ENCODE measurements at places on chromosomes 3 and 15. TPM values are rescaled to one million over a fixed set of nuclear protein-coding genes. Genes with fewer than 3 reads are reported as not detected.

DNA sequence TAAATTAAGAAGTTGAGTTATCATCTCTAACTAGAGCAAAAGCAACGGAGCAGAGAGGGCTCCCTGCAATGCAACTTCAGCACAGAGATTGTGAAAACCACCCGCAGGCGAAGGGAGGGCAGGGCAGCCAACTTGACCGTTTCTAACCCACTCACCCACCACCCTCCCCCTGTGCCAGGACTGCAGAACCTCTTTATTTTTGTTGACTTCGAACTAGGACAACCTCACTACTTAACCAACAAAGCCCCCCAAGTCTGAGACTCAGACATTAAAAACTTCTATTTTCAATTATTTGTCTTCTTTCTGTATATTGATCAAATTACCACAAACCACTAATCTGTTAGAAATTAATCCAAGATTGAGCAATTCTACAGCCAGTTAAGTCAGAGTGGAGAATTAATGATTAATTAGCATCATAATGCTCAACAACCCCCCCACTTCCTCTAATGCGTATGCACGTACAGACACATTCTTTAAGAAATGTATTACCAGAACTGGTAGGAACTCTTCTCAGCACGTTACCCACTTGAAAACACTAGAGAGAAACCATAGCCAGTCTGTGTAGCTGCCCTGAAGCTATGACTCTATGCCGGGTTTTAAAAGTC is 2.0 kb downstream of the MGLL start:
- no peak overlapping the region for H3K4me3 ChIP-seq
- H3K27me3 ChIP-seq: peaks cover 41% of the 10 kb centered on the region
- no peaks in the 10 kb centered on the region for H3K36me3 ChIP-seq
- no peak for DNase-seq
- no peaks in the 10 kb centered on the region for H3K4me1 ChIP-seq

DNA sequence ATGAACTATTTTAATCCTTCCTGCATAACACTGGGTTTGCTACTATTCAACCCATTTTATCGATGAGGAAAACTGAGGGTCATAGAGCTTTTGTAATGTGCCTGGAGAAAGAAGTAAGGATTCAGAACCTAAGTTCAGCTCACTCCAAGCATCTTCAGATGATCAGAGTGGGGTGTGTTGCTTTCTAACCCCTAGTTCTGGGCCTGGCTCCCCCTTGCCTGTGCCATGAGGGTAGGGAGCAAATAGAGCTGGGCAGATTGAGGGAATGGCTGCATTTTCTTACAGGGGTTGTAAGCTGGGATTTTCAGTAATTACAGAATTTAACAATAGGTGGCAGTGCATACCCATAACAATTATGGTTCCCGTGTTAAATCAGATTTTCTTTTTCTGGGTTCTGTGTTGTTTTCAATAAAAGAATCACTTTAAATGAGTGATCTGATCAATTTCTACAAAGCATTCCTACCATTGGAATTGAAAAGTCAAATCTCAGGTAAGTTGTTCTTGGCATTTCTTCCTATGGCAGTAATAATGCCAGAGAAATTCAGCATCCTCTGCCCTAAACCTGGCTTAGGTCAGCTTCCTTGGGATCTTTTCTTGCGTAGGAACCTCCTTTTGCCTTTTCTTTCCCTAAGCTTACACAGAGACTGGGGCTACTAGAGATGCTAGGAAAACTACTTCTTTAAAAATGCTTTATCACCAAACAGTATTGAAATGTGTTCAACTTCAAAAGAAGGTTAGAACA is 103.8 kb upstream of the IL12A start:
- H3K4me3 ChIP-seq: no peak overlapping the region
- no peak overlapping the region for H3K27ac ChIP-seq
- H3K27me3 ChIP-seq: no peaks in the 10 kb centered on the region
- H3K36me3 ChIP-seq: no peaks in the 10 kb centered on the region
- DNase-seq: peak; percentile 9

DNA sequence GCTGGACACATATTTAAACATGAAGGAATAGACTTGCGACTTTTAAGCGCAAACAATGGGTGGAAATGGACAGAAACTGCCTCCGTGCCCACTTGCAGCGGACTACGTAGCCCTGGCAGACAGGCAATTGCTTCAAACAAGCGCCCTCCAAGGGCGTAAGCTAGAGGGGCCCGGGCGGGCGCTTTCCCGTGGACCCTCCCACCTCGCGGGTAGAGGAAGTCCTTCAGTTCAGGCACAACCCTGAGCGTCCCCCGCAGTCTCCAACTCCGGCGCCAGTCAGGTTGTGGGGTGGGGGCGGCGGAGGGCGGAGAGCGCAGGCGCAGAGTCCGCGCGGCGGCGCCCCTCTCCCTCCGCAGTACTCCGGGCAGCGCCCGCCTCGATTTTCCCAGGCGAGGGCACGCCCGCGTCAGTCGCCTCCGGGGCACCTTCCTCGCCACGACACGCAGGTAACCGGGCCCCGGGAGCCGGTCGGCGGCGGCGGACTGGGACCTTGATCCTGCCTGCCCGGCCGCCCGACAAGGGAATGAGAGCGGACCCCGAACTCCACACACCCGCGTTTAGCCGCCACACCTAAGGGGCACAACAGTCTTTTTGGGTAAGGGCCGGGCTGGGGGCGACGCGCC is at the start of gene SLC35G2:
SLC35G2 (plus strand) TSS at position 358 of the 623 bp plus-strand sequence. CDS start 35,335 bp downstream, outside the sequence.
- peaks cover 31% of the 10 kb centered on the region for H3K4me1 ChIP-seq
- H3K4me3 ChIP-seq: peak within 1 kb of the TSS; percentile 77
- H3K36me3 ChIP-seq: no peaks in the 10 kb centered on the region
- H3K27me3 ChIP-seq: no peaks in the 10 kb centered on the region

DNA sequence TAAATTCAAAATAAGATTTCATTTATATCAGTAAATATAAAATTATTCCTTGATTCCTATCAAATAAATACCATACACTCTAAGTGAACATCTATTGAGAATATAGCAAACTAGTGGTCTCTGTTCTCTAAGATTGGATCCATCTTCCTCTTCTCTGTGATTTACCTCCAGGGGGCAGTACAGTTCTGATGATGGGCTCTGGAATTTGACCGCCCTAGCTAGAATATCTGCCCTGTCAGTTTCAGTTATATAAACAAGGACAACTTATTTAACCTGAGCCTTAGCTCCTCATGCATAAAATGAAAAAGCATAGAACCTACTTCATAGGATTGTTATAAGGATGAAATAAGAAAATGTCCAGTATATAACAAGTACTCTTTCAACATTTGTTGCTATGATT is 171.1 kb upstream of the CCDC54 start:
- no peaks in the 10 kb centered on the region for H3K4me1 ChIP-seq
- H3K27me3 ChIP-seq: no peaks in the 10 kb centered on the region
- H3K27ac ChIP-seq: no peak overlapping the region

DNA sequence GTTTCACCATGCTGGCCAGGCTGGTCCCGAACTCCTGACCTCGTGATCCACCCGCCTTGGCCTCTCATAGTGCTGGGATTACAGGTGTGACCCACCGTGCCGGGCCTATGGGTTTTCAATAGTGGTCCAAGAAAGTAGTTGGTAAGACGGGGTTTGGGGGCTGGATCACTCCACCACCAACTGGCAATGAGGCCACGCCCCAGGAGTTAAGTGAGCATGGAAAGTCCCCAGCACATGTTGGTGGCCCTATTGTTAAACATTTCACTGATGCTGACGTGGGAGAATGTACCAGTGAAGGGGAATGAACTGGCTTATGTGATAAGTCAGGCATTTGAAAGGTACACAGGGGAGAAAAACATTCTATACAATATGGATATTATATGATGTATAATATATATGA is 80.4 kb downstream of the CHRD start:
- no peak overlapping the region for H3K27ac ChIP-seq
- no peaks in the 10 kb centered on the region for H3K36me3 ChIP-seq
- H3K4me3 ChIP-seq: no peak overlapping the region
- DNase-seq: no peak
- no peaks in the 10 kb centered on the region for H3K4me1 ChIP-seq
- H3K27me3 ChIP-seq: 0 out of 2 replicates have a peak, but pooled peaks cover 2% of the 10 kb centered on the region

- no peak overlapping the region for H3K27ac ChIP-seq
- H3K27me3 ChIP-seq: peaks cover 6% of the 10 kb centered on the region
- H3K4me3 ChIP-seq: no peak overlapping the region
- H3K4me1 ChIP-seq: no peaks in the 10 kb centered on the region
- no peaks in the 10 kb centered on the region for H3K36me3 ChIP-seq
- DNase-seq: no peak
Observed at GRCh38 chr3:173589116-173589515, 191.6 kb downstream of the NLGN1 start.

GRCh38 chr15:74828835-74829234 is 2.4 kb downstream of the CPLX3 start:
- no peak overlapping the region for H3K27ac ChIP-seq
- no peak for DNase-seq
- no peak overlapping the region for H3K4me3 ChIP-seq
- H3K4me1 ChIP-seq: peaks cover 26% of the 10 kb centered on the region
- H3K36me3 ChIP-seq: no peaks in the 10 kb centered on the region

DNA sequence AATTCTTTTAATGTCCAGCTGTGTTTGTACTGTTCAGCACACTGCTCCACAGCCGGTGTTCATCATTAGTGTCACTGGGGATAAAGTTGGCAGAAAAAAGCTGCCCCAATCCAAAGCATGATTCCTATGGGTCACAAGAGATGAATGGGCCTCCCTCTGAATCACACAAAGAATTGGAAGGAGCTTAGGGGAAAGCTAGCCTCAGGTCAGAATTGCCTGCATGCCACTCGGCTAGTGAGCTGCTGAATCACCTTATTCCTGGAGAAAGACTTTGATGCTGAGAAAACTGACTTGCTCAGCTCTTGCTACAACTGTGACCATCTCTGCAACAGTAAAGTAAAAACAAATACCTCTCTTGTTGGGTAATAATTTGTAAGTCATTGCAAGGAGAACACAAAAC is 3.5 kb downstream of the CCK start:
- no peaks in the 10 kb centered on the region for H3K36me3 ChIP-seq
- no peaks in the 10 kb centered on the region for H3K27me3 ChIP-seq
- no peaks in the 10 kb centered on the region for H3K4me1 ChIP-seq

DNA sequence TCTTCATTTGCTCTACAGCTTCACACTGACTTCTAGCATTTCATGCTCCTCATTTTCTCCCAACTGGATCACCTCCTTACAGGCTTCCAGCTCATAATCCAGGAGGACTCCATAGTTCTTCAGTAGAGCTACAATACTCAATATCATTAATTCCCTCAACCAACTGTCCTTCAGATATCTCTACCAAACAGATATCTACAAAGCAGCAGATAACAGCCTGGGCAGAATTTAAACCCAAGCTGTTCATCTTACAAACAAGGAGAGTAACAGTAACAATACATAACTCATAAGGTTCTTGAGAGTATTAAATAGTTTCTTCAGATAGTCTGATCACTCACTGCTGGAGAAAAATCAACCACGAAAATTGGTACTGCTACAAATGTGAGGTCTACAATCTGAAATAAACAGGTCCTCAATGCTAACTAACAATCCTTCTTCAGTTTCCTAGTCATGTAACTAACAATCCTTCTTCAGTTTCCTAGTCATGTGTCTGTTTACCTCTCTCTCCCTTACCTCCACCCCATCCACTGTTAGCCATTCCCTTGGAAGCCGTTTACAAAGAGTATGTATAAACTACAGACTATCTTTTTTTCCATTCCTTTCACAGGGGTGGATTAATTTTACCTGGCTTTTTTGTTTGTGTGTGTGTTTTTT is 5.0 kb downstream of the PEAK1 start:
- no peaks in the 10 kb centered on the region for H3K36me3 ChIP-seq
- no peak overlapping the region for H3K4me3 ChIP-seq
- no peaks in the 10 kb centered on the region for H3K27me3 ChIP-seq
- H3K27ac ChIP-seq: no peak overlapping the region
- H3K4me1 ChIP-seq: peaks cover 37% of the 10 kb centered on the region
- DNase-seq: no peak

- no peaks in the 10 kb centered on the region for H3K36me3 ChIP-seq
- DNase-seq: no peak
- no peak overlapping the region for H3K27ac ChIP-seq
- H3K27me3 ChIP-seq: peaks cover 4% of the 10 kb centered on the region
Observed at GRCh38 chr3:139937674-139938279, 2.8 kb downstream of the CLSTN2 start.

Gene PLXND1
- total RNA-seq: 25.3 TPM

Gene TP63
- total RNA-seq: not detected

Gene ARPP21
- not detected for total RNA-seq

Gene ADAMTS17
- 0.36 TPM for total RNA-seq
